Stimulated activated CD4-positive, alpha-beta T cell treated with anti-CD3 and anti-CD28 coated beads, Interleukin-2, amount 100 ng/mL, for 48 hours (primary cell): ENCODE measurements at places on chromosomes 5 and 9.
A peak's percentile ranks its signal among the peaks of the same experiment; 100 is the strongest.

- peak; percentile 14 for DNase-seq
Observed at GRCh38 chr9:128946571-128947276, 679 bp downstream of the DOLK start.

DNA sequence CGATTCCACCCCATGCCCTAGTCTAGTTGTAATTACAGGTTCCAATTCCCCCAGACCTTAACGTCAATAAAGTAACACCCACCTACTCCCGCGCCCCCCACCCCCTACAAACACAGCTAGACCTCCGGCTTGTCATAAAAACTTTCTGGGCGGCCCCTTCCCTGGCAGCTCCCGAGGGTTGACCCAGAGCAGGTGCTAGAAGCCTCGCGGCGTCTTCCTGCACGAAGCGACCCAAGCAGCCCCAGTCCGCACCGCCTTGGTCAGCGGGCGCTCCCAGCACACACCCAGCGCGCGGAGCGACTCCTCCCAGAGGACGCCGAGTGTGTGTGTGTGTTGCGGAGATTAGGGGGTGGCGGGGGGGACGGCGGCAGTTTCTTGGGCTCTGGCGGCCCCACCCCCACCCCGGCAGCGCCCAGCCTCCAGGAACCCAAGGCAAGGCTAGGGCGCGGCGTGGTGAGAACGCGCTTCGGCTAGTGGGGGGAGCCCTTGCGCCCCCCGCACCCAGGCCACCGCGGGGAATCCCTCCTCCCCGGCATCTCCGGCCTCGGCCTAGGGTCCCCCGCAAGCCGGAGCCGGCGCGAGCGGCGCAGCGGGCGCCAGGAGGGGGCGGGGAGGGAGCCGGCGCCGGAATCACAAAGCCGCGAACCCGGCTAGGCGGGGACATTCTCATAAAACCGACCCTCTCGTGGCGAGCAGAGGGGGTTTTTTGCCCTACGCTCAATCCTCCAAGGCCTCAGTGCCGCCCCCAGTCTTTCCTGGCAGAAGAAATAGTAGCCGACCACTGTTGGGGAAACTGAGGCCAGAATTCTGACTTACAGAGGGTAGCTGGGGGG lies 2.2 kb downstream of the PCDH1 start:
- no peak for DNase-seq

GRCh38 chr5:181044662-181045305 lies 4.7 kb downstream of the BTNL9 start:
- DNase-seq, result no peak

- peak; percentile 73 for DNase-seq
Observed at GRCh38 chr5:151213803-151214613, 9.9 kb downstream of the CCDC69 start.

- no peak for DNase-seq
Observed at GRCh38 chr9:470552-471194, 256.0 kb downstream of the DOCK8 start.

- no peak for DNase-seq
Observed at GRCh38 chr9:115114546-115114945, 3.4 kb downstream of the TNC start.

- DNase-seq, result no peak
Observed at GRCh38 chr5:43401827-43402226, 10.4 kb downstream of the CCL28 start.

- DNase-seq, result no peak
Observed at GRCh38 chr9:14323985-14324650, 10.2 kb upstream of the NFIB start.

DNA sequence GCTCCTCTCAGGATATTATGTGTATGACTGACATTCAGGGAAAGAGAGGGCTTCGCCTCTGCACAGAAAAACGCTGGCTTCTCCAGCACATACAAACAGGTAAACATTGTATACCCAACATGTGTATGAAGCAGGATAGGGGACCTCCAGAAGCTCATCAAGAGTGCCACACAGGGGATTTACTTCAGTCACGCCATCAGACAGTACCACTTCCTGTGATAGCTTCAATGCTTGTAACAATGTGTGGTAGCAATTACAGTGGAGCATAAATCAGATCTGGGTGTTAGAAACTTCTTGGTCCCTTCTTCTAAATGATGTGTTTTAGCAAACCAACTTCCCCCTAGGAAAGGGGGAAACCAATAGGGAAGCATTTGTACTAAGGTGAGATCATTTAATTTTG lies 160.8 kb downstream of the TSSK1B start:
- DNase-seq, result no peak

DNA sequence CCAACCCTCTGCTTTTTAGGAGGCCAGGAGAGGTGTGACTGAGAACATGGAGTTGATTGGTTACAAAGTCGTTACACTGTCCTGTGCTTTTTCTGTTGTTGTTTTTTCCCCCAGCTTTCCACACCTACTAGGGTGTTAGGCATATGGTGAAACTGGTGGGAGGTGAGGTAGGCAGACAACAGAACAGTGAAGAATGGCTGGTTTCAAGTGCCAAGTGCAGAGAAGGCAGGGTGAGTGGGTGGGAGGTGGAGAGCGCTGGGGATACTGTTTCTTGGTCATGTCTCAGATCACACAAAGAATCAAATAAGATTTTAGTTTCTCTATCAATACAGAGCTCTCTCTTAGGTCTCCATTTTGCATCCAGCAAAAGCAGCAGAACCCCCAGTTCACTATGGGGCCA lies 2.2 kb upstream of the SPTAN1 start:
- peak; percentile 24 for DNase-seq

GRCh38 chr9:82168585-82168984 lies 180.0 kb downstream of the SPATA31D1 start:
- DNase-seq, result no peak

GRCh38 chr5:117488976-117489500 lies 914.4 kb upstream of the SEMA6A start:
- DNase-seq, result no peak

GRCh38 chr5:15034379-15034778 lies 162.8 kb upstream of the ANKH start:
- no peak for DNase-seq

DNA sequence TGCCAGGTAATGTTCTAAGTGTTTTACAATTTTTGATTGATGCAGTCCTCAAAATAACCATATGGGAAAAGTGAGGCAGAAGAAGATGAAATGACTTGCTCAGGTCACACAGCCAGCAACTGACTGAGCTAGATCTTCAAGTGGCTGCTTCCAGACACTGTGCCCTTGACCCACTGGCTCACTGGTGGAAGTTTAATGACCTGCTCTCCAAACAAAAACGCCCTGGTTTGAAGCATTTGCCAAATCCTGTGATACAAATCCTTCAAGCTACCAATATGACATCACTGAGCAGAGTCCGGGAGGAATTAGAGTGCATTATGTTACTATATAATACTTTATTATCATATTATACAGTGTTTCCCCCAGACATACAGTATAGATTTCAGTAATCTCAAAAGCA lies 459.4 kb downstream of the GADD45G start:
- no peak for DNase-seq

GRCh38 chr5:177504086-177505056 lies 5.3 kb downstream of the DOK3 start:
- no peak for DNase-seq

- no peak for DNase-seq
Observed at GRCh38 chr5:149803641-149804468, 73.7 kb downstream of the PPARGC1B start.

- no peak for DNase-seq
Observed at GRCh38 chr5:129905473-129906176, 1.4 kb downstream of the CHSY3 start.

DNA sequence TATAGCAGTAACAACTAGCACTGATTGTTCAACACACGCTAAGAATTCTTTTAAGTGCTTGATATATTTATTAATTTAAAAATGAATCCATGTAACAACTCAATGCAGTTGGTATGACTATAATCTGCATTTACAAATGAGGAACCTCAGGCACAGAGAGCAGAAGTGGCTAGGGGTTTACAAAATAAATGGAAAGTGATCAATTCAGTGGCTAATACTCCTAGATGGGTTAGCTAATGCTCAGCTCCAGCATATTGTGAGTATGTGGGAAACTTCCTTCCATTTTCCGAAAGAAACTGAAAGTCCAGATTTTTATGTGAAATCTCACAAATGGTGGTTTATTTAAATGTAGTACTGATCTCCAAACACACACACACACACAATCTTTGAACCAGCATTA lies 128.0 kb downstream of the RFX3 start:
- DNase-seq, result no peak

DNA sequence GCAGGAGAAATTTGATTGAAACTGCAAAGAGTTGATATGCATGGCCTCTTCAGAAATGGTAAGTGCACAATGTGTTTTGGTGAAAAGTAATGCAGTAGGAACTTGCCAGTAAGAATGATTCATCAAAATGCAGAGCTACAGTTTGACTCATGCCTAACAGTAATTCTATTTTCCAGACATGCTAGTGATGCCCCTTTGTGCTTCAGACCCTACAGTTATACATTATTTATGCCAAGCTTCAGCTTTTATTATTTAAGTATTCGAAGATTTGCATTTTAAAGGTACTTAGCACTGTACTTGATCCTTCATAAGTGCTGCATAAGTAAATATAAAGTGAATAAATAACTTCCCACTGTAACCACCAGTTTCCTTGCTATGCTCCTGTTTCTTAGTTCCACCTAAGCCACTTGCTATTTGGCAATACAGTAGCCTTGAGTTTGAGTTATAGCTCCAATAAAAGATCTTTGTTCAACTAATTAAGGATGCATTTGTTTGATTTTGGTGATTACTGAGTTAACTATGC lies 3.6 kb upstream of the SPATA31E1 start:
- DNase-seq, result no peak

DNA sequence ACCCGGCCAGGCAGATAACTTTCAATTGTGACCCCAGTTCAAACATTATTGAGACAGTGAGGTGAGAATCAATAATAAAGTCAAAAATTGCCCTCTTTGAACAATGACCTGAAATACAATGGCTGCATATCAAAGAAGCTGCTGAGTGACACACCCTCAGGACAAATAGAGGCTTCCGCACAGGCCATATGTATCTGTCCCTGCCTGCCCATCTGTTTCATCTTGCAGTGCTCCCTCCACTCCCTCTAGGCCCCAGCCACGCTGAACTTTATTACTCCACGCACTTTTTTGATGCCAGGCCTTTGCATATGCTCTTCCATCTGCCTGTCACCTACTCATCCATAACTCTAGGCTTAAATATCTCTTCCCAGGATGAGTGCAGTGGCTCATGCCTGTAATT lies 15.9 kb upstream of the PFDN1 start:
- no peak for DNase-seq

DNA sequence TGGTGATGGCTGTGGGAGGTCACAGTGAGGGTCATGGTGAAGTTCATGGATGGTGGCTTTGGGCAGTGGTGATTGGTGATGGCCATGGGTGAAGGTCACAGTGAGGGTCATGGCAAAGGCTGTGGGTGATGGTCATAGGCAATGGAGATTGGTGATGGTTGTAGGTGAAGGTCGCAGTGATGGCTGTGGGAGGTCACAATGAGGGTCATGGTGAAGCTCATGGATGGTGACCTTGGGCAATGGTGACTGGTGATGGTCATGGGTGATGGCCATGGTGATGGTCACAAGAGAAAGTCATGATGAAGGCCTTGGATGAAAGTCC lies 115.6 kb upstream of the IRX4 start:
- DNase-seq, result no peak

- DNase-seq, result no peak
Observed at GRCh38 chr5:62616615-62617277, 38.1 kb downstream of the LRRC70 start.

GRCh38 chr5:158676642-158677469 lies 422.9 kb downstream of the EBF1 start:
- no peak for DNase-seq

DNA sequence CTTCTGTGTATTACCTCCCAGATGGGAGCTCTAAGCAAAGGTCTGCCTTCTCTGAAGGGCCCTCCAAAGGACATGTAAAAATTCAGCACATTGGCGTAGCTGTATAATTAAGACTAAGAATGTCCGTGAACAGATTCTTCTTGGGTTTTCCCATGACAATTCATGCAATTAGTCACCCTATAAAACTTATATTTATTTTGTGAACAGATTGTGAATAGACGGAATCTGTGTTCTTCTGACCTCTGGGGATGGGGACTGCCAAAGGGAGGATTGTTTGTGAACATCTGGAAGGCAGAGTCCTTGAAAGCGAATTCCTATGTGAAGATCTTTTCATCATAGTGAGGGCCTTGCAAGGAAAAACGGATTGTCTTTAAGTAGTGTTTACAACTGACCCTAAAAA lies 111.3 kb downstream of the EGFLAM start:
- no peak for DNase-seq

DNA sequence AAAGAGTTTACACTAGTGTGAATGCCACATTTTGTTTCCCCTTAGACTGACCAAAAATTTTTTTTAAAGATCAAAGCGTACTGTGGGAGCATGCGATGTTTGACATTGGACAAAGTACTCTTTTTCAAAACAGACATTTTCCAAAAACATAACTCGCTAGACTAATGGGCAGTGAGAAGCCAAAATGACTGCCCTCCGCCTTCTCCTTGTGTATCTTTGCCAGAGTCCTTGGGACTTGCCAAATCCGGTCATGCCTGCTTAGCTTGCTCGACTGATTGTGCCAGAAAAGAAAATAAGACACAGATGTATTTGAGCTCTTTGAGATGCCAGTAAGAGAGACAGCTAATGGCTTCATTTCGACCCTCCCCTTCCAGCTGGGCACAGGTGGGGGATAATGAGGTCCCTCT lies 157.5 kb downstream of the MAPKAP1 start:
- DNase-seq, result no peak

GRCh38 chr5:79093762-79094161 lies 17.8 kb upstream of the BHMT start:
- no peak for DNase-seq

- DNase-seq, result no peak
Observed at GRCh38 chr5:167578977-167579692, 712.3 kb upstream of the WWC1 start.

DNA sequence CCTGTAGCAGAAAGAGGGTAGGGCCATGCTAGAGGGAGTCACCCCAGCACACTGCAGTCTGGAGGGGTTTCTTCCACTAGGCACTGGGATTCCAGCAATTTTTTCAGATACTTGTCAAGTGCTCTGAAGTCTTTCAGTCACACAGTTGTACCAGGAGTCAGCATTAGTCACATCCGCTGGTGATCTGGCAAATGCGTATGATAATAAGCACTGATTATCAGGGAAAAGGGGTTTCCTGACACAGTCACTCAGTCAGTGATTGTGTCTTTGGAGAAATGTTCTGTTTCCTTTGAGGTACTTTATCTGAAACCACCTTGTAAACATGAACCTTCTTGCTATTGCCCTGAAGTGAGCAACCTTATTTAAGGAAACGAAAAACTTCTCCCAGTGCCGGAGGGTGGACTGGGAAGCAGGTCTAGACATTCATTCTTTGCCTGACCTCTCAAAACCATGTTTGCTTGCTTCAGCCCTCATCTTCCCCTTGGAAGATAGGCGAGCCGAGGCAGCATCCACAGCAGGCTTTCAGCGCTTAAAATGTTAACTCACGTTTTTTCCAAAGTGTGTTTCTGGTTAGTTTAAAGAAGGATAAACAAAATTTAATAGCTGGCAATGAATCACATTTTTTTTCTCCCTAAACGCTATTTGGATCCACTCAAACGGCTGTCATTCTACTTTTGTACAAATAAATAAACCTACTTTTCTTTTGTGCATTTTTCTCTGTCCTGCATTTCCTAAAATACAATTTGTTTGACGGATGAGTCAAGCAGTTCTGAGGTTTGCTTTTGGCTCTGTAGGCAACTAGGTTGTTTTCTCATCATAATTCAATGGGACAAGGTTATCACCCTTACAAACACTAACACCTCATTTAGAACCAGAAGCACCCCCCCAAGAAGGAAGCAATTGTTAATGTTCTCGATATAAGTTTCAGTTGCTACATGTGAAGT lies 77.7 kb downstream of the FOXD1 start:
- DNase-seq, result no peak
